Trophoblast cell (in vitro differentiated cells and primary cell): ENCODE measurements at places on chromosomes 4 and X.

GRCh38 chrX:111447298-111447697 is 35.3 kb upstream of the DCX start:
- no peaks in the 10 kb centered on the region for H3K27me3 ChIP-seq
- H3K4me1 ChIP-seq: peaks cover 2% of the 10 kb centered on the region
- H3K27ac ChIP-seq: no peak overlapping the region
- DNase-seq: no peak
- H3K36me3 ChIP-seq: no peaks in the 10 kb centered on the region
- no peak overlapping the region for H3K4me3 ChIP-seq

DNA sequence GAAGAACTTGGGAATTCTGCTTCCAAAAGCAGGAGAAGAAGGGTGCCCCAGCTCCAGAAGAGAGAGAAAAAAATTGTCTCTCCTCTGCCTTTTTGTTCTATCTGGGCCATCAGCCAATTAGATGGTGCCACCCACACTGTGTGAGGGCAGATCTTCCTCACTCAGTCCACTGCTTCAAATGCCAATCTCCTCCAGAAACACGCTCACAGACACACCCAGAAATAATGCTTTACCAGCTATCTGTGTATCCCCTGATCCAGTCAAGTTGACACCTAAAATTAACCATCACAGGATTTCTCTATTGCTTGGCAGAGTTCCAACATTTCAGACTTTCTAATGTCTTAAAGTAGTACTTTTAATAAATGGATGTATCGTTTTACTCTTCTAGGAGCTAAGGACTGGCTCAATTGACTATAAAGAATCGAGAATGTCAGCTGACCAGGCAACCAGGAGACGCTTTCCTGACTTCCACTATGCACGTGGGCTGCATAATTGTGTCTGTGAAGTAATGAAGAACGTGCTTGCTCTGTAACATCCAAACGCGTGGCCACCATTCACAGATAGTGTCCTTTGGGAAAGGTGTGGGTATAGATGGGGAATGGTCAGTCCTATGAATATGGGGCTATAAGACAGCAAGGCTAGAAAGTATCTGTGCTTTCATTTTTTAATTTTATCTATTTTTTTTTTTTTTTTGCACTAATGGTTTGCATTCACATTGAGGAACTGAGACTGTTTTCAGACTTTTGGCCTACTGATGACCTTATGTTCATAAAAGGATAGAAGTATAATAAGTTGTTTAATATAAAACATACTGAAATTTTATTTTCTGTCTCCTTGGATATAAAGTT is 9.9 kb upstream of the SMIM20 start:
- H3K27me3 ChIP-seq: no peaks in the 10 kb centered on the region
- H3K27ac ChIP-seq: no peak overlapping the region
- no peaks in the 10 kb centered on the region for H3K36me3 ChIP-seq
- H3K4me3 ChIP-seq: no peak overlapping the region
- DNase-seq: no peak

DNA sequence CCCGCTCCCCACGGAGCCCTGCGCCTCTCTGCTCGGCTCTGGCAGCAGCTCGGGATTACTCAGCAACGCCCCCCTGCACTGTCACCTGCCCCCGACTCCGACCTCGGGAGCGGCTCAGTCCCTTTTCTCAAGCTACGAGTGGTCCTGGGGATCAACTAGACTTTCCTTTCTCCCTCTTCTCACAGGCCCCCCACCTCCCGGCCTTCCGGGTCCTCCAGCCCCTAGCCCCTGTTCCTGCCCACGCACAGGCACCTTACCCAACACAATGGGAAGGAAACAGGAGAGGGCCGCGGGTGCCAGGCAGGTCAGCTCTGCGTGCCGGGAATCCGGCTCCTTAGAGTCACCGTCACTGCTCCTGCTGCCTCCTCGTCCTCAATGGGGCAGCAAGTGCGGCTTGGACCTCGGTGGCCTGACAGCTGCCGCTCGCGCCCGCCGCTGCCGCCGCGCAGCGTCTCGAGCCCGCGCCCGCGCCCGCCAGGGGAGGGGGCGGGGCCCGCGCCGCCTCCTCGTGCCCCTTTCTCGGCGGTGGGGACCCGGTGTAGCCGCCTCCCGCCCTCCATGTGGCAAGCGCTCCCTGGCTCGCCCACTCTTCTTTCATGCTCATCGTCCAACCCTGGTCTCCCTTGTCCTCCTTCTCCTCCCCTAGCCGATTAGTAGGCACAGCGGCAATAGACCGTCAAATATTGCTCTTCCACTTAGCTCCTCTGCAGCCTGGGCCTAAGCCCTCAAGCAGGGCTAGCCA is at the start of gene RAB9B:
TSS of gene RAB9B (minus strand) at position 455 of the 742 bp plus-strand sequence. CDS start 6,473 bp downstream, outside the sequence.
- peak within 1 kb of the TSS; percentile 71 for H3K4me3 ChIP-seq
- H3K4me1 ChIP-seq: peaks cover 5% of the 10 kb centered on the region
- DNase-seq: no peak

DNA sequence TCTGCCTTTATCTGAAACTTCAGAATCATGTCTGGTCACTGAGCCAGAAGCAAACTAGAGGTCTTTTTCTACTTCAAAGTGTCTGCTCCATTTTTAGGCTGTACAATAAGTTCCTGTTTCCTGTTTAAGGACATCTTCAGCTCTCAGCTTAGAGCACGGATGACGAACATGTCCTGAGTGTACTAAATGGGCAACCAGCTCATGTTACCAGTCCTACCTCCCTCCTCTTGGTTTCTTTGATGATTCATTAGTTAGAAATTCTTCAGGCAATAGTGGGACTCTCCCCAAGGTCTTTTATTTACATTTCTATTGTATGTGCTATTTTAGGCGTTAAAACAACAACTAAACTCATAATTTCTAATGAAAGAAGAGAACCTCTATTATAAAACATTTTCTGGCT is 58.0 kb downstream of the ENPEP start:
- no peaks in the 10 kb centered on the region for H3K36me3 ChIP-seq
- H3K27me3 ChIP-seq: no peaks in the 10 kb centered on the region
- DNase-seq: peak; percentile 58
- peaks cover 4% of the 10 kb centered on the region for H3K4me1 ChIP-seq
- H3K4me3 ChIP-seq: no peak overlapping the region
- no peak overlapping the region for H3K27ac ChIP-seq

DNA sequence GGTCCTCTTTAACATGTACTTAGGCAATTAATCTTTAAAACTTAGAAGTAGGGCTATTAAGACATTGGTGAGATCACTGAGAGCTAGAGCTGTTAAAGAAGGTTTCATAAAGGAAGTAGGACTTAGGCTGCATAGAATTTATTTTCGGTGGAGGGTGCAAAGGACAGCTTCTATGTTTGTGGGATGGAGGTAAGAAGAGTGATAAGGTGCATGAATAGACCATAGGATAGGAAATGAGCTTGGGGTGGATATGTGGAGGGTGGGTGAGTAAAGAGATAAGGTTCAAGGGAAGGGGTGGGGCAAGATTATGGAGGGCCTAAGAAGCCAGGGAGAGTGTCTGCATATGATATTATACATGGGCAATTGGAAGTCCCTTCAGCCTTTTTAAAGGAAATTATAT is 15.9 kb downstream of the RTL9 start:
- H3K4me3 ChIP-seq: no peak overlapping the region
- no peaks in the 10 kb centered on the region for H3K36me3 ChIP-seq
- no peak for DNase-seq
- H3K4me1 ChIP-seq: no peaks in the 10 kb centered on the region
- no peaks in the 10 kb centered on the region for H3K27me3 ChIP-seq

- H3K27ac ChIP-seq: no peak overlapping the region
- no peak overlapping the region for H3K4me3 ChIP-seq
- H3K27me3 ChIP-seq: no peaks in the 10 kb centered on the region
- no peak for DNase-seq
Observed at GRCh38 chr4:107577743-107578142, 142.3 kb downstream of the PAPSS1 start.

DNA sequence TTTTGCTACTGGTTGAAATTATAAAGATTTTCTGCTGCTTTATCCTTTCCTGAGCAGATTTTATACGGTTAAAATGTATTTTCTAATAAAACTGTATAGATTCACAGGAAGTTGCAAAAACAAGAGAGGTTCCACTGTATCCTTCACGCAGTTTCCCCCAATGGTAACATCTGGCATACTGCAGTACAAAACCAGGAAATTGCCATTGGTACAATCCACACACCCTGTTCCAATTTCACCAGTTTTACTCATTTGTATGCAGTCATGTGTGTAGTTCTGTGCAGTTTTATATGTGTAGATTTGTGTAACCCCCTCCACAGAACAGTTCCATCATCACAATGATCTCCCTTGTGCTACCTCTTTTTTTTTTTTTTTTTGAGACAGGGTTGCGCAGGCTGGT is 20.0 kb downstream of the DDX3X start:
- H3K27ac ChIP-seq: no peak overlapping the region
- H3K27me3 ChIP-seq: no peaks in the 10 kb centered on the region
- DNase-seq: peak; percentile 18
- H3K4me3 ChIP-seq: no peak overlapping the region
- no peaks in the 10 kb centered on the region for H3K36me3 ChIP-seq
- H3K4me1 ChIP-seq: no peaks in the 10 kb centered on the region

DNA sequence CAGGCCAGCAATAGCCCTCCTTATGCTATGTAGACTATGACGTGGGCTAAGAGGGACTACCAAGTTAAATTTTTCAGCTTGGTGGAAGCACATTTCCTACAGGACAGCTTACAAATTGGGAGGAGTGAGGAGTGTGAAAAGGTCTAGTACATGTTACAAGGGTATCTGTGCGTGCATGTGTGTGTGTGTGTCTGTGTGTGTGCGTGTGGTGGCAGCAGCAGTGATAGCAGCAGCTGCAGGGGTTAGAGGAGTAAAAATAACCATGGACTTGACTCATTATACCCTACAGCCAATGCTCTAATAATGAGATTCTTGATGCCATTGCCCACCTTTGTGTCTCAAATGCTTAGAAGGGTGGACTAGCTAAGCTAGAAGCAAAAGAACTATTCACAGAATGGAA is 88.6 kb downstream of the SLC9A7 start:
- no peaks in the 10 kb centered on the region for H3K36me3 ChIP-seq
- H3K27ac ChIP-seq: no peak overlapping the region
- DNase-seq: no peak
- no peak overlapping the region for H3K4me3 ChIP-seq
- H3K27me3 ChIP-seq: no peaks in the 10 kb centered on the region

- H3K4me3 ChIP-seq: no peak overlapping the region
- H3K27me3 ChIP-seq: no peaks in the 10 kb centered on the region
Observed at GRCh38 chr4:16270454-16271328, 44.4 kb upstream of the TAPT1 start.
